T-helper 9 cell (primary cell): ENCODE measurements at places on chromosomes 3 and 15.

DNA sequence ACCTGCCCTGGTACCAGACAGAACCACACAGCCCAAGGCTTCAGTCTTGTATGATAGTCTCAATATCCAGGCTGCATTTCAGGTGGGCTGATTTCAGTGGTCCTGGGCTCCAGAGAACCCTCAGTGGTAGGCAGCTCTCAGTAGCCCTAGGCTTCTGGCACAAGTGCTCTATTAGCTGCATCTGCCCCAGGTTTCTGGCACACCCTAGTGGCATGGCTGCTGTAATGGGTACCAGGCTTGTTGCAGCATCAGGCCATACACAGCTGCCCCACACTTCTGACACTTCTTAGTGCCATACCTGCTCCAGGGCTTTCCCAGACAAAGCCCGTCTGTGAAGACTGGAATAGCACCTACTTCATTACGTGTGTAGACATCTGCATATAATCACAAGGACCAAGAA, 1062.2 kb upstream of the EPHA6 start:
- no peak for DNase-seq

DNA sequence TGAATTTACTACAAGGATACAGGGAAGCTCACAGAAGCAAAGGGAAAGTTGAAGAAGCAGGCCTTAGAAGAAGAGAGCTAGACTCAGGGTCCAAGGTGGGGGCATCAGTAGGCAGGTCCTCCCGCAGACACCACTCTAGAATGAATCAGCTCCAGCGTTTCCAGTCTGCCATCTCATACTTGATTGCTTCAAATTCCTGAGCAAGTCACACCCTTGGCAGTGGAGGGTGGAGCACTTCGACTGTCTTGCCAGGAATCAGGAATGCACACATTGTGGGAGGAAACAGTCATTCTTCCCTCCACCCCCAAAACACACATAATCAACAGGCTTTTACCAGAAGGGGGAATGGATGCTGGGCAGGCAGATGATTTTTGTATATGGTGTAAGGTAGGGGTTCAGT, 78.5 kb downstream of the CHCHD6 start:
- no peak for DNase-seq

DNA sequence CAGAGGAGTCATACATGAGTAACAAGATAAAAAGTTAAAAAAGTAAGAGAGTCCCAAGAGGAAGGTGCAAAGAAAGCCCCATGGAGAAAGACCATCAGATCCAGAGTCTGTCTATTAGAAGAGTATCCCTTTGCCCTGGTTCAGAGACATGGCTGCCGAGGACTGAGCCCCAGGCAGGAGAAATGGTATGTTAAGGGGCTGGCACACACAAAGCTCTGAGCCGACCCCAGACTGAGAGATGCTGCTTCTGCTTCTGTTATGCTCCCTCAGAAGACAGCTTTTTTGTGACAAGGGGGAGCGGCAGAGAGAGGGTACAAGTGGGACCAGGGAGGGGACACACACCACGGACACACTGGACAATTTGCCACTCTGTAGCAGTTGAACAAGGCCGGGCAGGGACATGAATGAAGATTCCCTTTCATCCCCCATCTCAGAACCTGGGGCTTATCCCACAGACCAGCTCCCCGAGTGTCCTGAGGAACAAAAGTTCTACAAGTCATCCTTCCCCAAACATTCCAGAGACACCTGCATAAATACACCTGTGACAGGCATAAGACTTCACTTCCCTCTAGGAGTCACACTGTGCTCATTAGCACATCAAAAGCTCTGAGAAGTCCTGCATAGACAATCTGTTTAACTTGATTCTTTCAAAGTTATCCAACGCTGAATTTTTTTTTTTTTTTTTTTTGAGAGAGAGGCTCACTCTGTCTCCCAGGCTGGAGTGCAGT, 161.6 kb upstream of the WNT5A start:
- DNase-seq = no peak

DNA sequence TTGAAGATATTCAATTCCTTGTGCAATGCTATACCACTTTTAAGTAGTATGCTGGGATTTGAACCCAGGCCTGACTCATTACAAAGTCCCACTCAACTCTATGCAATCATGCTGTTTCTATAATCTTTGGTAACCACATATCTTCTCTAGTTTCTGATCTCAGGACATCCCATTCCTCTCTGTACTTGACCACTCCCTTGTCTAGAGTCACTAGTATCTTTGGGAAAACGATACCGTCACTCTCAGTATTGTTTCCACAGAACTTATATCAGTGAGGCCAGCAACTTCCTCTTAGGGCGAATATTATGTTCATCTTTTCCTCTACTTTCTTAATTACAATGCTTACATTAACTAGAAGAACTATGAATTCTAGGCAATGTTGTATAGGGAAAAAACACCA, 137.3 kb upstream of the TSPAN3 start:
- DNase-seq = no peak

DNA sequence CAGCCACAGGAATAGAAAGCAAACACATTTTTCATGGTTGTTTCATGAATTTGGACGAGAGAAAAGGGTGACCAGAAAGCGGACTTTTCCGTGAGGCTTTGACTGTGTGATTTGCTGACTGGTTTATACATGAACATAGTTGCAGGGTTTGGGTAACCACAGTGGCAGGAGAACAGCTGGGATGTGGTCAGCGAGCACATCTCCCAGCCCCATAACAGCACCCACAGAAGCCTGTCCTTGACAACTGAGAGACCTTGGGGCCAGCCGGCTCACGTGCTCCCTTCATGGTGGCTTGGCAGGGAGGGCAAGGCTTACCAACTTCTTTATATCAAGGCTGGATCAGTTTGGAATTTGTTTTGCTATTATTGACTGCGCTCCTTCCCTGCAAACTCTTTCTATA, 13.2 kb upstream of the RGMA start:
- no peak for DNase-seq

- no peak for DNase-seq
These were observed 23.0 kb upstream of the CLDN1 start for GRCh38 chr3:190345027-190345821.

DNA sequence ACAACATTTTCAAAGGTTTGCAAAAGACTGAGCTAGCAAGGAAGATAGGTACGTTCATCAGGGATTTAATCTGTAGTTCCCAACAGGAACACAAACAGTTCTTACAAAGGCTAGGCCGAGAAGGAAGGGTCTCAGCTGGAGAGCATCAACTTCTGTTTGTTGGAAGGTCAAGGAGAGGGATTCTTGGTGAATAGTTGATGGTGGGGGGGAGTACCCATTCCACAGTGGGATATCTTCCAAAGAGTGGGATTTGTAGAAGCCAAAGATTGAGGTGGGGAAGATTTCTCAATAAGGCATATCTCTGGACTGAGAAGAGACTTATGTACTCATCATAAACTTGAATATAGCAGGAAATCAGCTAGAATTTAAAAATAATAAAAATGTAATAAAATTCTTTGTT, 231.8 kb downstream of the CHST2 start:
- DNase-seq = no peak

GRCh38 chr3:72247645-72248388, 462.9 kb upstream of the PROK2 start:
- DNase-seq = no peak

DNA sequence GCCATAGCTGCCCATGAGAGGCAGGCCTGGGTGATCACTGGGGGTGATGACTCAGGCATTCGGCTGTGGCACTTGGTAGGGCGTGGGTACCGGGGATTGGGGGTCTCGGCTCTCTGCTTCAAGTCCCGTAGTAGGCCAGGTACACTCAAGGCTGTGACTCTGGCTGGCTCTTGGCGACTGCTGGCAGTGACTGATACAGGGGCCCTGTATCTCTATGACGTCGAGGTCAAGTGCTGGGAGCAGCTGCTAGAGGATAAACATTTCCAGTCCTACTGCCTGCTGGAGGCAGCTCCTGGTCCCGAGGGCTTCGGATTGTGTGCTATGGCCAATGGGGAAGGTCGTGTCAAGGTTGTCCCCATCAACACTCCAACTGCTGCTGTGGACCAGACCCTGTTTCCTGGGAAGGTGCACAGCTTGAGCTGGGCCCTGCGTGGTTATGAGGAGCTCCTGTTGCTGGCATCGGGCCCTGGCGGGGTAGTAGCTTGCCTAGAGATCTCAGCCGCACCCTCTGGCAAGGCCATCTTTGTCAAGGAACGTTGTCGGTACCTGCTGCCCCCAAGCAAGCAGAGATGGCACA, 5.3 kb downstream of the WDR6 start:
- DNase-seq = no peak

DNA sequence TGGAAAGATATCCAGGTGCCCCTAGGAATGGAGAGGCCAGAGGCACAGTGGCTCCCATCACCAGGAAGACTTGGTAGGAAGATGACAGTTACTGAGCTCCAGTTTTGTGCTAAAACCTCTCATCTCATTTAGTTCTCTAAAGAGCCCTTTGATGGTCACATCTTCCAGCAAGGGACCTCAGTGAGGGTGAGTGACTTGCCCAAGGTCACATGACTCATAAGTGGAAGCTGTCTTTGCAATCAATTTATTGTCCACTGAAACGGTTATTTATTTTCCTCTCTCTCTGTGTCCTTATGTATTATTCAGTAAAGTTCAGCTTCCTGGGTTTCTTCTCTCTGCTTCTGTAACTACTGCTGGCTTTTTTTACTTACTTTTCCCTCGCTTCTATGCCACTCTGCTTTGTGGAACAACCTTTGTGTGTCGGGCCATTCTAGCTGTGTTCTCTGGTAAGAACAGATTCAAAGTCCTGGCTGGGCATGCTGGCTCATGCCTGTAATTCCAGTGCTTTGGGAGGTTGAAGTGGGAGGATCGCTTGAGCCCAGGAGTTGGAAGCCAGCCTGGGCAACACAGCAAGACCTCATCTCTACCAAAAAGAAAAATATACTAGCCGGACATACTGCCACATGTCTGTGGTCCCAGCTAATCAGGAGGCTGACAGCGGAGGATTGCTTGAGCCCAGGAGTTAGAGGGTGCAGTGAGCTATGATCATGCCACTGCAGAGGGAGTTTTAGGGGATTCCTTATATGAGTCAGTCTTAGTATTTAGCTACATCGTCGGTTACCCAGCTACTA, 55.9 kb downstream of the PDIA5 start:
- DNase-seq = no peak

DNA sequence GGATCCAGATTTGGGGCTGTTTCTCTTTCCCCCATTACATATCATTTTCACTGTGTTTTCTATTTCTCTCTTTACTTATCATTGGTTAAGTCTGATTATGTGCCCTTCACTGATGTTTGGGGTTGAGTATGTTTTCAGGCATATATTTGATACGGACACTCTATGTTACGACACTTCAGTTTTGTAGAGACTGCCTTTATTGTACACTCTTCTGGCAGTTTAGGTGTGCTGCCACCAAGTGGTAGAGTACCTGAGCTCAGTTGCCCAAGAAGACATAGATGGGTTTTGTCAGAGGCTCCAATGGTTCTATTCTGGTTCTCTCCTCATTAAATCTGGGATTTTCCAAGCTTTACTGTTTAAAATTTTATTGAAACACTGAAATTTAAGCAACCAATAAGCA, 255.0 kb upstream of the ROPN1 start:
- DNase-seq = no peak

DNA sequence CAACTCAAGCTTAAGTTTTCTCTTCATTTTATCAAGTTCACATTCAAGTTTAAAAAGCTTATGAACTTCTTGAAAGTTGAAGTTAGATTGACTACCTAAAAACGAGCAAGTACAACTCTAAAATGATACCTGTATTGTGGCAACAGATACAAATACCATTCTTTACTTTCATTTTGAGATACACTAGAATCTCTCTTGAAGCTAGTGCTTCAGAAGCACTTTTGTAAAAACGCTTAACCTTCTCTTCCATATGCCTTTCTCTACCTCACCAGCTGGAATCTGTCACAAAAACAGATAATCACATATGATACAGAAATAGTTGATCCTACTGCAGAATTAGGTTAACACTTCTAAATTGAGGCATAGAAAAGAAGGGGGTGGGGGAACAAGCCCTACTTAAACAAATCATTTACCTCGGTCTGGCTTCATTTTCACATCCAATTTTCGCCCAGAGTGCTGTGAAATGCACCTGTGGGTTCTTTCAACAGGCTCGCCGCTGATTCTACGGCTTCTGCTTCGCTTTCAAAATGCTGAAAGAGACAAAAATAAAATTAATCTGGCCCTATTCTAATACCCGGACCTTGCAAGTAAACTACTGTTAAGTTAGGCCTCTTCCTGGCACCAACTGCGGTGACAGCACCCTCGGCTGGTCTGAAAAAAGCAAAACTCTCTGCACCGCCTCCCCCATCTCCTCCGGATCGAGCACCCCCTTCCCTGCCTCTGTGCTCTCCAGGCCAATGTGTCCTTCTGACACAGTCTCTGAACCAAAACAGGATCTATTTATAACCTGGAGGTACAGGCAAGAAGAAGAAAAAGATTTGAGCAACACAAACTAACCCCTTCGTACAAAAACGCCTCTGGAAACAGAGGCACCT, 1.4 kb downstream of the ATOSA start:
- DNase-seq = peak; percentile 34

DNA sequence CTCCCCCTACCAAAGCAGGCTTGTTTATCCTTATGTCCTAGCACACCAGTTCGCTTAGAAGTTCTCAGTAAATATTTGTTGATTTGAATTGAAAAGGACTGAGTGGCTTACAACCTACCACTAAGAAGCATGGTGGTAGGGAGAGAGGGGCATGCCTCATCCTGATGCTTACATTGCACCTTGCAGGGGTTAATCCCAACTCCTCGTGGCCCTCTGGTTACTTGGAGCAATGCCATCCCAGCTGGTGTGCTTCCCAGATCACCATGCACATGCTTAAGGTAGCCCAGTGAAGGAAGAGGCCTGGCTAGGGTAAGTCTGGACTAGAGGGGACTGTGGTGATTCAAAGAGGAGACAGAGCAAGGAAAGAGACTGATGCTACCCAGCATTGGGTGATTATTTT, 253.3 kb downstream of the CLSTN2 start:
- DNase-seq = no peak

- DNase-seq = no peak
These were observed 45.6 kb downstream of the CHST2 start for GRCh38 chr3:143165211-143165610.

- no peak for DNase-seq
These were observed 44.1 kb upstream of the LRRC58 start for GRCh38 chr3:120393243-120393642.

DNA sequence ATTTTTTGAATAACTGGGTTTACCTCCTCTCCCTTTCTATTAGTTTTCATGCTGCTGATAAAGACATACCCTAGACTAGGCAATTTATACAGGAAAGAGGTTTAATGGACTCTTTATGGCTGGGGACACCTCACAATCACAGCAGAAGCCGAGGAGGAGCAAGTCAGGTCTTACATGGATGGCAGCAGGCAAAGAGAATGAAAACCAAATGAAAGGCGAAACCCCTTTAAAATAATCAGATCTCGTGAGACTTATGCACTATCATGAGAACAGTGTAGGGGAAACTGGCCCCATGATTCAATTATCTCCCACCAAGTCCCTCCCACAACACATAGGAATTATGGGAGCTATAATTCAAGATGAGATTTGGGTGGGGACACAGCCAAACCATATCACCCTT, 2.0 kb upstream of the RSL24D1 start:
- DNase-seq = no peak

GRCh38 chr15:44482090-44482489, 54.7 kb downstream of the CTDSPL2 start:
- DNase-seq = no peak

DNA sequence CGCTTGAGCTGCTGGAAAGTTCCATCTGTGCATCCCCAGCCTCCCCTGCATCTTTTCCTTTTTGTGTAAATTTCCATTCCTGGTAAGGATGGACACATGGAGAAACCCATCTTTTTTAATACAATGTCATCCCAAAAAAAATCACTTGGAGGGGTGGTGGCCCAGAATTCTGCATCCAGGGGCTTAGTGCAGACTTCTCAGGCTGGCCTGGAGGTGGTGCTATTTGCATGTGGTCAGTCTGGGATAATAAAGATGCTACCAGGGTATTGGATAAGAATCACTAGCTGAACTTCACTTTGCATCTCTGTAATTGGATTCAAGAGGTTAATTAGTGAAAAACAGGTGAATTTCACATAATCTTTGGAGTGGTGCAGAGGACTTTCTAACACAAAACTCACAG, 1.8 kb upstream of the ZSCAN2 start:
- DNase-seq = no peak
